ENCODE measurements at places on chromosomes 6 and 20. TPM values are rescaled to one million over a fixed set of nuclear protein-coding genes. Genes with fewer than 3 reads are reported as not detected.

Gene BNIP5
- polyA plus RNA-seq, result not detected

Gene PRPH2
- 0.14 TPM for polyA plus RNA-seq

Gene LRRN4
- polyA plus RNA-seq, result not detected

Gene RAET1E
- polyA plus RNA-seq, result not detected

Gene TINAG
- polyA plus RNA-seq, result not detected

Gene EDN1
- polyA plus RNA-seq, result 0.12 TPM

Gene SNAI1
- polyA plus RNA-seq, result 0.28 TPM

Gene DEF6
- 113 TPM for polyA plus RNA-seq

Gene OVOL2
- not detected for polyA plus RNA-seq

Gene ENPP1
- polyA plus RNA-seq, result not detected

Gene CNR1
- not detected for polyA plus RNA-seq

Gene SLC22A16
- not detected for polyA plus RNA-seq

Gene SAMD10
- 14.2 TPM for polyA plus RNA-seq

Gene SLC22A2
- not detected for polyA plus RNA-seq

Gene PKHD1
- polyA plus RNA-seq, result not detected

Gene MUC22
- polyA plus RNA-seq, result not detected

Gene PET117
- polyA plus RNA-seq, result 36.7 TPM

Gene ADTRP
- polyA plus RNA-seq, result 64.6 TPM

Gene TREM1
- not detected for polyA plus RNA-seq

Gene TNFAIP3
- 90.5 TPM for polyA plus RNA-seq

Gene CD83
- polyA plus RNA-seq, result 2.0 TPM

Gene DYNLT2
- polyA plus RNA-seq, result 0.58 TPM

Gene ULBP2
- polyA plus RNA-seq, result 0.56 TPM

Gene B3GALT4
- polyA plus RNA-seq, result 18.9 TPM

Gene UFL1
- 17.7 TPM for polyA plus RNA-seq

Gene TFAP2D
- not detected for polyA plus RNA-seq

Gene SOX18
- polyA plus RNA-seq, result not detected

Gene PDYN
- polyA plus RNA-seq, result not detected

Gene TPD52L2
- 84.0 TPM for polyA plus RNA-seq

Gene VSTM2L
- polyA plus RNA-seq, result not detected

Gene SNAP25
- not detected for polyA plus RNA-seq

Gene CST2
- polyA plus RNA-seq, result not detected

Gene SMOC2
- not detected for polyA plus RNA-seq

Gene AHCY
- 27.3 TPM for polyA plus RNA-seq

Gene PRR18
- polyA plus RNA-seq, result not detected

Gene GPLD1
- 0.63 TPM for polyA plus RNA-seq

Gene TPX2
- 0.09 TPM for polyA plus RNA-seq

Gene CST1
- polyA plus RNA-seq, result not detected

Gene RNF182
- not detected for polyA plus RNA-seq
